ENCODE measurements at places on chromosomes 7 and 10. TPM values are rescaled to one million over a fixed set of nuclear protein-coding genes. Genes with fewer than 3 reads are reported as not detected.

TMEM229A gene
- total RNA-seq: 10.9 TPM

DNA sequence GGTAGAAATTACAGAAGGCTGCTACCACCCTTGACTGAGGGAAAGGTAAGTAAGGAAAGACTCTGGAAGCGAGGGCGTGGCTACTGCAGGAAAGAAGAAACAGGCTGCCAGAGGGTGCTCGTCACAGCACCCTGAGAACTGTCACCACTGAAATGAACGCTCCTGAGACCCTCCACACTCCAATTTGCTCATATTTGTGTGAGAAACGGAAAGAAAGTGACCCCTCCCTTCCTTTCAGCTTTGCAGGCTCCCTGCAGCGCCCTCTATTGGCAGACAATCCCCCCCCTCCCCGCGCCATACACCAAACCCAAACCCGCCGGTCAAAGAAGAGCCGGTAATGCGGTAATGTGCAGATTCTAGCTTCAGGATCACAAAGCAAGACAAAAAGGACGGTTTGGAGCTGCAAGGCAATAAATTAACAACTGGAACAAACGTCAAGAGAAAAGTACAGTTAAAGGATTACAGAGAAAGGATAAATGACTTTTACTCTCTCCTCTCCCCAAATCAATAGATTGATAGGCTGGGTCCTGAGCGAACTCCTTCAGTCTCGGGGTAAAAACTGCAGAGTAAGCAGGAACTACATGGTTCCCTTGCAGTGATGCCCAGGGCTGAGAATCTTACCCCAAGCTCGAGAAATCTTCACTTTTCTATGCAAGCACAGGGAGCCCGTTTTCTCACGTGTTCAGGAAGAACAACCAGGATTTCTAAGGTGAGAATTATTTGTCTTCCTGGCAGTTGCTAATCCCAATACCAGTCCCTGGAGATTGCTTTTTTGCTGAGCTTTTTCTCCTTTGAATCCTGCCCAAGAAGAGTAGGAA, 47.6 kb downstream of the STEAP1B start:
- peaks cover 3% of the 10 kb centered on the region for H3K36me3 ChIP-seq
- H3K4me3 ChIP-seq: no peak overlapping the region
- peaks cover 18% of the 10 kb centered on the region for H3K27me3 ChIP-seq

DNA sequence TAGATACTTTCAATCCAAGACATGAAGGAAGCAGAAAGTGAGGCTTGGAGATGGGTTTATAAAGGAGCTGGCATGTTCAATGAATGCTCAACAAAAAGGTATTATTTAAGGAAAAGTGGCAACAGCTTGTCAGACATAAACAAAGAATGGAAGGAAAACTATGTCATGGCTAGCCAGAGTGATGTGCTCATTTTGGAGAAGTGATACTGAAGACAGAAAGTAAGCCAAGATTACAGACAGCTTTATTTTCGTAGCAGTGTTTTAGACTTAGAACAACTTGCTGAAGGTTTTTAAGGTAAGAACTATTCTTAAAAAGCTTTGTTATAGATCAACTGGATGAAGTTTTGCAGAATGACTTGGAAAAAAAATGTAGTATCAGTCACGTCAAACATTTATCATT, 160.5 kb upstream of the FERD3L start:
- H3K27me3 ChIP-seq: no peaks in the 10 kb centered on the region
- peaks cover 4% of the 10 kb centered on the region for H3K4me1 ChIP-seq
- no peak overlapping the region for H3K4me3 ChIP-seq

- no peak overlapping the region for H3K27ac ChIP-seq
- H3K4me1 ChIP-seq: peaks cover 10% of the 10 kb centered on the region
- H3K36me3 ChIP-seq: no peaks in the 10 kb centered on the region
- H3K27me3 ChIP-seq: peaks cover 36% of the 10 kb centered on the region
These were observed 2.3 kb upstream of the SLC16A9 start for GRCh38 chr10:59711871-59712494.

- peaks cover under 1% of the 10 kb centered on the region for H3K27me3 ChIP-seq
- no peak overlapping the region for H3K4me3 ChIP-seq
- no peaks in the 10 kb centered on the region for H3K36me3 ChIP-seq
- peaks cover 18% of the 10 kb centered on the region for H3K4me1 ChIP-seq
These were observed 183.4 kb downstream of the PRKCQ start for GRCh38 chr10:6396652-6397051.

DNA sequence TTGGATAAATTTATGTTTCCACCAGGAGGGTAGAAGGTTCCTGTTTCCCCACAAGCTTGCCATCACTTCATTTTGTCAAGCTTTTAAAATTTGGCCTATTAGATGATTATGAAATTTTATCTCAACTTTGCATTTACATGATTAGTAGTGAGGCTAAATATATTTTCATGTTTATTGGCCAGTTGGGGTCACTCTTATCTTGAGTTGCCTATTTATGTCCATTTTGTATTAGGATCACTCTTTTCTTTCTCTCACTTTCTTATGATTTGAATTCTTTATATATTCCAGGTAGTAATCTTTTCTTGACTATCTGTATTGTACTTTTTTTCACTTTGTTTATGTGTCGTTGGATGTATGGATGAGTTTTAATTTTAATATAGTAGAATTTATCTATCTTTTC, 218.6 kb upstream of the SLC26A5 start:
- peaks cover 9% of the 10 kb centered on the region for H3K27me3 ChIP-seq
- H3K4me1 ChIP-seq: no peaks in the 10 kb centered on the region
- H3K4me3 ChIP-seq: no peak overlapping the region

All from neural crest cell (in vitro differentiated cells).